ENCODE measurements at places on chromosomes 7 and 10. TPM values are rescaled to one million over a fixed set of nuclear protein-coding genes. Genes with fewer than 3 reads are reported as not detected.

The ABCC2 gene
- 0.71 TPM for total RNA-seq

The PAXIP1 gene
- total RNA-seq, result 11.7 TPM

The LIPN gene
- 5.8 TPM for total RNA-seq

The CDH23 gene
- total RNA-seq, result 0.14 TPM

The SYT15 gene
- total RNA-seq, result 0.14 TPM

The SDK1 gene
- 4.2 TPM for total RNA-seq

The ANKRD61 gene
- 0.21 TPM for total RNA-seq

The ZPBP gene
- total RNA-seq, result not detected

The TCERG1L gene
- not detected for total RNA-seq

The ATG9B gene
- 1.00 TPM for total RNA-seq

The TMEM236 gene
- total RNA-seq, result 0.07 TPM

The MALRD1 gene
- total RNA-seq, result not detected

The ASB15 gene
- not detected for total RNA-seq

The GPR85 gene
- 3.6 TPM for total RNA-seq

The VGF gene
- total RNA-seq, result 0.34 TPM

The SVIL gene
- total RNA-seq, result 93.0 TPM

The KNDC1 gene
- total RNA-seq, result 0.07 TPM

The TEX47 gene
- total RNA-seq, result not detected

The PCLO gene
- 3.1 TPM for total RNA-seq

The NODAL gene
- total RNA-seq, result not detected

The DDX50 gene
- total RNA-seq, result 51.3 TPM

The ADCYAP1R1 gene
- total RNA-seq, result not detected
